ENCODE measurements at places on chromosomes 2 and 18.

DNA sequence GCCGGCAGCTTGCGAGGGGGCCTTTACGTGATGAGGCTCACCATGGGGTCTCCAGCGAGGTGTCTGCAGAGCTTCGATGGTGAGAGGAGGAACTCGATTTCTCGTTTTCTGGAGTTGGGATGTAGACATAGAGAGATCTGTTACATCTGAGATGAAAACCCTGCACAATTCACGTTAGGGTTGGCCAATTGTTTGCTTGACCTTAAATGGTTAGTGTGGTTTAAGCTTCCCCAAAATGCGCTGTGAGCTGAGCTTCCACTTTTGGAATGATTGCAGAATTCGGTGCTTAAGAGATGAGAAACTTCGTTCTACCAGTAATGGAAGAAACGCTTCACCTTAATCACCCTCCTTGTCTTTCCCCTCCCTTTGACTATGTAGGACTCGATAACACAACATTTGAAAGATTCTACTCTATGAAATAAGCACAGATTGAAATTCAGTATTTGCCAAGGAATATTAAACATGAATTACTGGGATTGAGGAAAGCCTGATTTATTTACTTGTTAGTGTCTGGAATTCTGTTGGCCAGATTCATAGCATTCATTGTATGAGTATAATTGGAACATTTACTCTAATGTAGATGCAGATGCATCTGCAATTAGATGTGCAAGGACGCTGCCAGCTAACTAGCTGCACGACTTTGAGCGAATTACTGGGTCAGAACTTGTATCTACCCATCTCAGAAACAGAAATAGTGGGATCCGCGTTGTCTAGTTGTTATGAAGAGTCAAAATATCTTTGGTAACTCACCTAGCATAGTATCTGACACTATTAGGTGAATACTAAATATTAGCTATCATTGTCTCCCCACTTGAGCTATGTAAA, 1.6 kb upstream of the KLF7 start:
- DNase-seq = no peak

DNA sequence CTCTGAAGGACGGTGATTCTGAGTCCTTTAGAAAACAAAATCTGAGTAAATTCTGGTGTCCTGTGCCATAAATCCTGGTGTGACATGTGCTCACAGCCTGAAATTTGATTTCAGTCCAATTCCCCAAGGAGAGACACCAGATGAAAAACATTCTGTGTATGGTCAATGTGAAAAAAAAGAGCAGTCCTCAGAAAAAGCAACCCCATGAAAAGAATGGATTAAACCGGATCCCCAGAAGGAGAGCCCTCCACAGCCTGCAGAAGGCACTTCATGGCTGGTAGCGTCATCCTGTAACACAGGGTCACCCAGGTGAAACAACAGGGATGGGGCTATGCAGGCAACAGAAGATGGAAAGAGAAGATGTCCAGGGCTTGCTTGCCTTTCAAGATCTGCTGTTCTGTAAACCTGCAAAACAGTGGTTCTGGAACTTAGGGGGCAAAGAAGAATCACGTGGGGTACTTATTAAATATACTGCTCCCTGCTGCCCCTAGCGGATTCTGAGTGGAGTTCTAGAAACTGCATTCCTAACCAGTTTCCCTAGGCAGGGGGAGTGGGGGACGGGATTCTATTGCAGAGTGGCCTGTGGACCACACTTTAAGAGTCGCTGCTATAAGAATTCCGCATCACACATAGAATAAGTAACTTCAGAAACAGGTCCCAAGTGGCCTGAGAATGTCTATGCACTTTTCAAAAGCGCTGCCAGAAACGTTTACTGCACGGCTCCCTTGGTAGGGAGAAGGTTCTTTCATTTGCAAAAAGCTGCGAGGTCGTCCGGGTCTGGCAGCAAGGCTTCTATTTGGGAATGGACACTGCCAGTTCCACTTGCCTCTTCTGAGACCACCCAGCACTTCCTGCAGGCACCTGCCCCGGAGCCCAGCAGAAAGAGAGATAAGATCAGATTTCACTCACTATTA, 118.9 kb upstream of the ARL5A start:
- DNase-seq = peak; percentile 47

- DNase-seq = no peak
Measured at GRCh38 chr18:34650121-34650545, 60.0 kb upstream of the DTNA start.

- no peak for DNase-seq
Measured at GRCh38 chr2:182381225-182381624, 45.6 kb downstream of the PDE1A start.

GRCh38 chr2:53777134-53777533, 9.5 kb downstream of the CHAC2 start:
- no peak for DNase-seq

GRCh38 chr2:171244970-171245782, 84.5 kb upstream of the TLK1 start:
- no peak for DNase-seq

GRCh38 chr18:31657823-31658669, 26.3 kb downstream of the B4GALT6 start:
- DNase-seq = no peak

DNA sequence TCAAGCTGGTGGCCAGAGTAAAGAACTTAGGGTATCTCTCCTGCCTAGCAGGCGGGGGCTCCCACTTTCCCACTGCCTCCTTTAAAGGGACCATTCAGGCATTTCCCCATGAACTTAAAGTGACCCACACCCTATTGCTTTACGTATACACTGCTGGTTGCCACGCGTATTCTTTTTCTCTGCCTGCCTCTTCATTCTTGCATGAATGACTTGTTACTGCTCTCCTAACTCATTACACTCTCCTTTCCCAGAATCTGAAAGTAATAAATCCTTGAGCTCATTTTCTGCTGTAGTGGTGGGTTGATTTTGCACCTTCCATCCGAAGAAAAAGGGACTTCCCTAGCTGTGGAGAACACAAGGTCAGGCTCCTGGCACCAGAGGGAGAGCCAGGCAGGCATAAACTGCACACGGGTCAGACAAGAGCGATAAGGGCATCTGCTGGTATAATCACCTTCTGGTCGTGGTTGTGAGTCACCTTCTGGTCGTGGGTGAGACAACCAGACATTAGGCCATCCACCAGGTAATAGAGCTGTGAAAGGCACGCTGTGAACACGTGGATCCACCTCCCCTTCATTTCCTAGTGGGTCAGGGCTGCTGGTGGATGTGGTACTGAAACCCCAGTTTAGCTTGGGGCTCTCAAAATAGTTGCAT, 950.3 kb downstream of the SOCS6 start:
- no peak for DNase-seq

DNA sequence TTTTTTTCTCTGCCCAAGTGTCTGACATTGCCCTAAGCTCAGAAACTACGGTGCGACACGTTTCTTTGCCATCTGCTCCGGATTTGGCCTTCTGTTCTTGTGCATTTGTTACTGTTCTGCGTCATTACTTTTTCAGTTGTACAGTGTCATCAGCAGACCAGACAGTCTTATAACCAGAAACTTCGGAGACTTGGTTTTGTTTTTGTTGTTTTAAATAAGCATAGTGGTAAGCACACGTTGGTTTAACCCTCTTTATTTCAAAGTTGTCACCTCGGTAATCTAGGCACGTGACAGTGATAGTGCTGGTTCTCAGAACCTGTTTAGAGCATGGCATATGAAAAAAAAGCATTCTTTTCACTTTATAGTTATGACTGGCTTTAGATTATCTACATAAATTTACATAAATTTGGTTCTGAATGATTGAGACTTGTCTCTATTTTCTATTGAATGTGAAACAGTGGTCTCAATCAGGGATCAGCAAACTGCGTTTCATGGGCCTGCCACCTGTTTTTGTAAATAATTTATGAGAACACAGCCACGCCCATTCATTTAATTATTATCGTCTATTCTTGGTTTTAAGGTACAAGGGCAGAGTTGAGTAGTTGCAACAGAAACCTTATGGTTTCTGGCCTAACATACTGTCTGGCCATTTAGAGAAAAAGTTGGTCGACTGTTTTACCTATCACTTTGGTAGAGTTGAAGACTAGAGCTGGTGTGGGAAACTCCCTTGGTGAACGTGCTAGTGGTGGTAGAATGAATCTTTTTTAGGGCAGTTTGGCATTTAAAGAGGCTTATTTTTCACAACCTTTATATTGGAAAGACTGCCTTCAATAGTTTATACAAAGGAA, 106.5 kb downstream of the ZNF532 start:
- DNase-seq = no peak

DNA sequence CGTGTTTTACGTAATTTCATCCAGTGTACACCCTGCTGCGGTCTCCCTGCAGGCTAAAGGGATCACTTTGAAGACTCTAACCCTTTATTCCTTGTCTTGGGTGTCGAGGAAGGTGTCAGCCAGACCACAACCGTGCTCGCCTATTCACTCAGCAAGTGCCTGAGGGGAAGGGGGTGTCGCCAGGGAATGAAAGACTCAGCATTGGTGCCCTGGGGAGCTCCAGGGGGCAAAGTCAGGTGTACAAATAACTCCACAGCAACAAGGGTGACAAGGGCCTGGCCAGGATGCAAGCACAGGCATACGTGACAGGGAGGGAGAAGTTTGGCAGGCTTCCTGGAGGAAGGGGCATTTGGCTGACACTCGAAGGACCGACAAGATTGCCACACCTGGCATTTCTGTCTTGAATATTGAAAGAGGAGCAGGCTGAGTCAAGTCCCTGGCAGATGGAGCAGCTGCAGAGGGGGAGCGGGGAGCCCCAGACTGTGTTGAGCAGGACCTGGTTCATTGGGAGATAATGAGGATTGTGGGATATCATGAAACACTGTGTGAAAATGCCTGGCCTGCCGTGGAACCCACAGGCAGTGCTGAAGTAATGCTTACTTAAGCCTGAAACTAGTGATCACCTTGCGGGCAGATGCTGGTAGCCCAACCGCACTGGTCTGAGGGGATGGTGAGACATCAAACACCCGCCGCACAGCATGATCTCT, 93.9 kb downstream of the RHOB start:
- no peak for DNase-seq

DNA sequence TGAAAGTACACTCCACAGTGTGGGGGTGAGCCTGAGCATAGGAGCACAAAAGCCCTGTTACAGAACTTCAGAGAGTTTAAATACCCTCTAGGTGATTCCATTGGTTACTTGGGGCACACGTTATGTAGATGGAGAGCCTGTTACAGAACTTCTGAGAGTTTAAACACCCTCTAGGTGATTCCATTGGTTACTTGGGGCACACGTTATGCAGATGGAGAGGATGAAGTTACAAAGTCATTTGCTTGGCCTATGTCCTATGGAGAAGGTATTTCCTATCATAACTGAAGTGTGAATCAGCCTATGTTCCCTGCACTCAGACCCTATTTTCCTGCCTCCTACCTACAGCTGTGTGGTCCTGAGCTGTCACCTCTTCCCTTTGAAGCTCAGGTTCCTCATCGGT, 3.8 kb upstream of the CAPN10 start:
- DNase-seq = no peak

DNA sequence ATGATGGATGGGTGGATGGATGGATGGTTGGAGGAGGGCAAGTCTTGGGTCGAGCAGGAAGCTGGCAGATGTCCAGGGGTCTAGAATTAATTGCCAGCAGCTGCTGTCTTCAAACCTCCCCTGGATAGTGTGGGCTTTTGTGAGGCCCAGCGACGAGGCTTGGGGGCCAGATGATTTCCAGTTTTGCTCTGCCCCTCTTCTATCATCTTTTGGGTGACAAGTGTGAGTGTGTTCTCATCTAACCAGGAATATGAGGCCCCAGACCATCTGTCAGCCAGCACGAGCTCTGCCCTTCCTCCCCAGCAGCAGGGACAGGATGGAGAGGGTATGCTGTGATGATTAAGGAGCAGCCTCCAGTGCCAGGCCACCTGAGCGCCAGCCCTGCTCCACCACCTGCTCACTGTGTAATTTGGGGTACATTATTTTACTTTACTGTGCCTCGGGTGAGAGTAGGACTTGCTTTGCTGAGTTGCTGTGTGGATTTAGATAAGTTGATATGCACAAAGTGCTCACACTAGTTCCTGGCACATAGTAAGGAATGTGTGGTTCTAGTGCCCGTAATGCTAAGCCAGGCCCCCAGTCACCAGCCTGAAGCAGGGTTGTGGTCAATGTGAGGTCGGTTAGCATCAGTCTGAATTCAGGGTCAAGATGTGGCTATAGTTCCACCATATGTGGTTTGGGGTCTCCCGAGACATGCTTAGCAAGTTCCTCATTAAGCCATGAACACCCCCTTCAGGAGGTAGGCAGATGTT, 251.1 kb downstream of the CYP26B1 start:
- DNase-seq = no peak

DNA sequence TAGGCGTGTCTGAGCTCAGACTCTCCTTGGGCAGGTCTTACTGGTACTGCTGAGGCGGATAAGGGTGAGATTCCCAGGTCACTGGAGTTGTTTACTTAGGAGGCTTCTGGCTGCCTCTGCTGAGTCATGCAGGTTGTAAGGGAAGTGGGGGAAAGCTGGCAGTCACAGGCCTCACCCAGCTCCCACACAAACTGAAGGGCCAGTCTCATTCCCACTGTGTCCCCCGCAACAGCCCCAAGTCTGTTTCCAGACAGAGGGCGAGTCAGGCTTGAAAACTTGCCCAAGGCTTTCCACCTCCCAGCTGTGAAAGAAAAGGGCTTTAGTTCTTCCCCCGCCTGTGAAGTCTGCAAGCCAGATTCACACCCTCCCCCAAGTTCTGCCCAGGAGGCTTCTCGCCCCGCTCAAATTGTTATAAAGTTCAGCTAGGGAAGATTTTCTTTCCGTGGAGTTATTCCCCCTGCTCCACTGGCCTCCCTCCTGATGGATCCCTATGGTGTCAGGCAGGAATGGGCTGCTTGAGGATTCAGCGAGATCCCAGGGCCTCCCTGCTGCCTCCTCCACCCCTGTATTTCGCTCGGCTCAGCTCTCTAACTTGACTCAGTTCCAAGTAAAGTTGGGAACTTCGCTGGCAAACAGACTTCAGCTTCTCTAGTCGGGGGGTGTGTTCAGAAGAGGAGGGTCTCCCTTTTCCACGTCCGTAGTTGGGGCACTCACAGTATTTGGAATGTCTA, 248.6 kb downstream of the NR4A2 start:
- DNase-seq = no peak

- no peak for DNase-seq
Measured at GRCh38 chr2:241811201-241811951, 2.4 kb downstream of the NEU4 start.

DNA sequence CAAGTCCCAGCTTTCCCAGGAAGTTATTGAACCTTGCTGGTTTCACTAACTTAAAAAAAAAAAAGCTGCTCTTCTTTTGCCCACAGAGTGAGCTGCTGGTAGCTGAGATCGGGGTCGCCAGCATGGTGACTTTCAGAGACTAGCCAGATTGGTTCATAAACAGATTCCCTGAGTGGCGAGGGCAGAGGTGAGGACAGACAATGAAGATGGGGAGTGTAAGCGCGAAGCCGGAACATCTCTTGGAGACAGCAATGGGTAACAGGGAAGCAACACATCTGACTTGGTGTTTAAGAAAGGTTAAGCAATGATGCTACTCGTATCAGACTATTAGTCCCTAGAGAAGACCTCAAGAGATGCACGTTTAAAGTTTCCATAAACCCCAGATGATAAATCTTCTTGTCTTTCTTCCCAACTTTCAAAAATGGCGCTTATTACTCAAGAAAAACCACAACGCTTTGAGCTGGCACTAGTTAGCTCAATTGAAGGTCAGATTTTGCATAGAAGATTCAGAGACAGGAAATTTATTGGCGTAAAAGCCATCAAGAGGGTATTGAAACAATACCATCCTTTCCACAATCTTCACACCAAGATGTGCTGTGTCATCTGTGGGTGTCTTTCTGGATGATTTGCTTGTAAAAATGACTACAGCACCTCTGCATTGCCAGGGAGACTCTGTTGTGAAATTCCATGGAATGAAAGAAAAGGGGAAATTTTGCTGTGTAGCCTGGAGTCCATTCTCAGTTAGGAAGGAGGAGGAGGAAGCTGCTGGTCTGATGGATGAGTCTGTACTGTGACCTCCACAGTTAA, 193.1 kb upstream of the CXCR4 start:
- no peak for DNase-seq

Measured in Caco-2 (cell line).